Activated CD4-positive, alpha-beta memory T cell treated with anti-CD3 and anti-CD28 coated beads, Interleukin-2, amount 10 ng/mL, durations not matched to agents 7 days and 5 days (primary cell): ENCODE measurements at places on chromosomes 3 and 15. TPM values are rescaled to one million over a fixed set of nuclear protein-coding genes. Genes with fewer than 3 reads are reported as not detected.

- DNase-seq: no peak
These were observed 44.3 kb upstream of the ZNF385D start for GRCh38 chr3:21795152-21795837.

DNA sequence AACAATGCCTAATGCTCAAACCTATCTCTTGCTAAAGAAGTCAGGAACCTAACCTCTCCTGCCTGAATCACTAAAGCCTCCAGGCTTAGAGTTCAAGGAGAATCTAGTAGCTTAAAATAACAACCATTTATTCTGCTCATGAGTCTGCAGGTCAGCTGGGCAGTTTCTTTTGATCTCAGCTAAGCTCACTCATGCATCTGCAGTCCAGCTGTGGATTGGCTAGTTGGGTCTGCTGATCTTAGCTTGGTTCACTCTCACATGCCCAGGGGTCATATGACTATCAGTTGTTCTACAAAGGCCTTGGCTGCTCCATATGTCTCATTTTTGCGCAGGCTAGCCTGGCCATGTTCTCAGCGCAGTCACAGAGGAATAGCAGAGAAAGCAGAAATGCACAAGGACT, 109.2 kb upstream of the STT3B start:
- no peak for DNase-seq

- DNase-seq: no peak
These were observed 46.6 kb downstream of the MAGI1 start for GRCh38 chr3:65992106-65992505.

DNA sequence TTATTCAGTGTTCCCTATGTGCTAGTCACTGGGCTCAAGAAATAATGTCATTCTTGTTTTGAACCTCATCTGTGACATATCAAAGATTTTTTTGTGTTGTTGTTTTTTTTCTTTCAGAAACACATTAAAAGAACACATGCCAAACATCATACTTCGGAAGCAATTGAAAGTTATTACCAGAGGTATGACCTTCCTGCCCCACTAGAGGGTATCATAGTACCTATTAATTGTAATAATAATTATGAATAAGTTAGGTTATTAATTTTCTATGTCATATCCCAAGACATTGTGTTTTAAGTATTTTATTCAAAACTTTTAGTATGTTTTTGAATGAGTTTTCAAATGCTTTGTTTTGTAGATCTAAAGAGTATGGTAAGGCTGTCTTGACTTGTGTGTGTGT, 65.7 kb downstream of the CDIN1 start:
- no peak for DNase-seq

GRCh38 chr3:124115956-124116355, 124.0 kb upstream of the ROPN1 start:
- DNase-seq: no peak

GRCh38 chr15:80636675-80637074, 58.4 kb upstream of the ABHD17C start:
- no peak for DNase-seq

DNA sequence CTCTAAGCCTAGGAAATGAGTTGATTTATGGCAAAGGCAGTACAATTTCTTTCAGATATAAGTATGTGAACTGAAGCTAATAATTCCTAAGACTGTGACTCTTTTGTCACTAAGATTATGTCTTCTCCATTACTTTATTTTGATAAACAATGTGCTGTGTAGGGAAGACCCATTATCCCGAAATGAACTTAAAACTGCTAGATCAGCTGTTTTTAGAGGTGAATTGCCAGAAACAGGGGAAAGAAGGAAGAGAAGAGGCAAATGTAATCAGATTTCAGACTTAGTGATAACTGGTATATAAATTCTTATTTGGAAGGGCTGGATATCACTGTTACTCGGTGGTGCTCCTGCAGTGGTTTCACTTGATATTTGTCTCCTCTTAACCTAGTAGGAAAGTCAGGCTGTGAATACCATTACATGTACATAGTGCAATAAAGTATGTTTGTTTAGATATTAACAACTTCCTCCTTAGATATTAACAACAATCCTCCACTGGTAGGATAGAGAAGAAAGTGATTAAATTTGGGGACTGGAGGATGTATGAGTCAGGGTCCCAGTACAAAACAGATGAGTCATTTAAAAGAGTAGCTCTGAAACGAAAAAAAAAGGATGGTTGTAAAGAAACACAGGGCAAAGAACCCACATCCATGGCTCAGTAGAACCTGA, 338.5 kb upstream of the KCNH8 start:
- DNase-seq: no peak

DNA sequence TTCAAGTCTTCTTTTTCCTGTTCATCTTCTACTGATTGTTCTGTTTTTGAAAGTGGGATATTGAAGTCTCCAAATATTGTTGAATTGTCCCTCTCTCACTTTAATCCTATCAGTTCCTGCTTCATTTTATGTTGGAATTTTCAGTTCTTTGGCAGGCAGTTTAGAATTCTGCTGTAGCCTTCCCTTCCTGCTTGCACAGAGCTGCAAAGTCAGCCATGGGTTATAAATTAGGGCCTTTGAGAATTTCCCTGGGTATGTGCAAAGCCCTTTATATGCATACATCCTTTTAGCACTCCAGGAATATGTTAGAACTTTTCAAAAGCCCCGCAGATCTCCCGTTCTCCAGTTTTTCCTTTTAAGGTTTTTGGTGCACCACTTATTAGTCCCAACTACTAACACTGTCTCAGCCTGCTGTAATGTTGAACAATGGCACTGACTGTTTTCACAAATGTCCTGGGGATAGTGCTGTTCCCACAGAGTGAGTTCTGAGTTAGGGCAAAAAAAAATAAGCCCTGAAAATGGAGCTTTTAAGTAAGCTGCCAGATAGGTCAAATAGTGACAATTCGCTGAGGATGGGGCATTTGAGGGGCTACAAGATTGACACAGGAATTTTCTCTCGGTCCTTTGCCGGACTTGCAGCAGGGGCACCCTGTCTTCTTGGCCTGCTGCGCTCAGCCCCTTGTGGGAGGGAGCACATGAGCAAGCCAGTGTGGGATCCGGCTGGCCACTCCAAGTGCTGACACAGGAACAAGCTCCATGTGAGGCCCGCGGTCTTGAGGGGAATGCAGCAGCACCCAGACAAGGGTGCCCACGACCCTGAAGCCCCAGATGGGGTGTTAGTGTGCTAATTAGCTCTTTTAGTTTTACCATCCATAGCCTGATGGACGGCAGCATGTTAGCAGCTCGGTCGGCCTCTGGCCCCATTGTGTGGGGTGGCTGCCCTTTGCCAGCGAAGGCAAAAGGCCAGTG, 96.0 kb downstream of the VPS8 start:
- DNase-seq: no peak

DNA sequence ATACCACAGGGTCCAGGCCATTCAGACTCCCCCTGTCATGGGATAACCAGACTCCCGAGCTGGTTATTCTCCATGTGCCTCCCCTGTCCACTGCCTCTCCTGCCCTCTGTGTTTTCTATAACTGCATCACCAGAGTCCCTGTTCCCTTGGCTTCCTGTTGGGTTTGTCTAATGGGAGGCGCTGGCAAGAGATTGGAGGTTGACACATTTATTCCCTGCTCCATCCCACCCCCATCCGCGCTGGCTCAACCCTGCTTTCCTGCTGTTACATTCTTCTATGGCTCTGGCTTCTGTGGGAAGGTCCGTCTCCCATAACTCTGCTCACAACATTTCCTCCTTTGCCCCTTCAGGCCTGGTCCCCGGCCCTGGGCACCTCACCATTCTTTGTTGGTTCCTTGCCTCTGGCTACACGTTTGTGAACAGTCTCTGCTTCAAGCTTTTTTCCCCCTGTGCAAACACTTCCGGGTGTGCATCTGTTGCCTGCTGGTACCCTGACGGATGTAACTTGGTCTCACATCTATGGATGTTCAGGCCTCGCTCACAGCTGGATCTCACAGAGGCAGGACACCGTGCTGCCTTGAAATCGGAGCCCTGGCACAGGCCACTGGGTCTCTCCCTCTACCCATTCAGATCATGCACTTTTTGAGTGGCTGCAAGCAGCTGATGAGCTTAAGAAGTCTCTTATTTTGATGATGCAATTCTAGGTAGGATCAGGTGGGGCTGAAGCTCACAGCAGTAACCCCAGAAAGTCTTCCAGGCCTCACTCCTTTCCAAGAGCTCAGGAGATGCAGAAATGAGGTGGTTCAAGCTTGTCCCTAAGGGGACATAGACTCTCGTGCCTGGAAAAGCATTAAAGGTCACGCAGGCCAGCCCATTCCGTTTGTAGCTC, 68.6 kb upstream of the ATP13A3 start:
- DNase-seq: no peak

Gene CEMIP
- not detected for total RNA-seq

Gene SEC11A
- total RNA-seq: 139 TPM

Gene LTK
- 5.2 TPM for total RNA-seq

Gene SUSD5
- total RNA-seq: not detected
